Osteoblast (primary cell): ENCODE measurements at places on chromosomes 2 and 18. TPM values are rescaled to one million over a fixed set of nuclear protein-coding genes. Genes with fewer than 3 reads are reported as not detected.

Gene KCNJ3
- not detected in 2 replicates for total RNA-seq

Gene IL36A
- not detected in 2 replicates for total RNA-seq

Gene FAM161A
- 3.2 and 3.3 TPM in 2 replicates for total RNA-seq

Gene VWC2L
- total RNA-seq, result not detected in 2 replicates

Gene FER1L5
- 1.1 and 1.2 TPM in 2 replicates for total RNA-seq

Gene NEB
- 0.29 and 0.36 TPM in 2 replicates for total RNA-seq

Gene TXNDC2
- total RNA-seq, result 0.29 and 0.36 TPM in 2 replicates

Gene UGT1A5
- not detected in 2 replicates for total RNA-seq

Gene CCDC150
- total RNA-seq, result 5.8 and 8.5 TPM in 2 replicates
